ENCODE measurements at places on chromosomes 3 and 15. TPM values are rescaled to one million over a fixed set of nuclear protein-coding genes. Genes with fewer than 3 reads are reported as not detected.

The ZDHHC3 gene
- total RNA-seq, result 81.9 TPM

The TIGIT gene
- total RNA-seq, result not detected

The TMCC1 gene
- total RNA-seq, result 23.8 TPM

The OR5K2 gene
- not detected for total RNA-seq

The MFGE8 gene
- 107 TPM for total RNA-seq

The A4GNT gene
- total RNA-seq, result not detected

The GOLGA6A gene
- not detected for total RNA-seq

The RBP2 gene
- not detected for total RNA-seq

The LRTM1 gene
- total RNA-seq, result not detected

The PSTPIP1 gene
- not detected for total RNA-seq

The CDHR4 gene
- not detected for total RNA-seq

The FANCD2 gene
- 5.3 TPM for total RNA-seq

The SEMA3G gene
- 61.3 TPM for total RNA-seq

The POLQ gene
- total RNA-seq, result 1.6 TPM

The PIF1 gene
- 7.5 TPM for total RNA-seq

The CLDN16 gene
- total RNA-seq, result 2.5 TPM

The PRRT3 gene
- total RNA-seq, result 3.6 TPM

The TF gene
- total RNA-seq, result 0.12 TPM

The CFAP20DC gene
- total RNA-seq, result 6.7 TPM

The PLA2G4E gene
- not detected for total RNA-seq

The SERPINI1 gene
- total RNA-seq, result 1.5 TPM

The CORO2B gene
- total RNA-seq, result 10.9 TPM

The VWA5B2 gene
- total RNA-seq, result 0.19 TPM

The C3orf70 gene
- 2.4 TPM for total RNA-seq

The FETUB gene
- total RNA-seq, result not detected

The LARP6 gene
- total RNA-seq, result 48.9 TPM

The GJD2 gene
- total RNA-seq, result not detected

The FBXW12 gene
- total RNA-seq, result not detected

The GMPPB gene
- total RNA-seq, result 33.0 TPM
